ENCODE measurements at places on chromosomes 12 and 14.

- no peak for DNase-seq
These were observed 151.5 kb downstream of the DERA start for GRCh38 chr12:16062611-16063010.

- no peak for DNase-seq
These were observed 264.0 kb upstream of the FAR2 start for GRCh38 chr12:28884904-28885679.

GRCh38 chr14:70073924-70074566 lies 114.7 kb downstream of the SLC8A3 start:
- peak; percentile 6 for DNase-seq

- DNase-seq = no peak
These were observed 19.6 kb downstream of the NINJ2 start for GRCh38 chr12:643475-644302.

DNA sequence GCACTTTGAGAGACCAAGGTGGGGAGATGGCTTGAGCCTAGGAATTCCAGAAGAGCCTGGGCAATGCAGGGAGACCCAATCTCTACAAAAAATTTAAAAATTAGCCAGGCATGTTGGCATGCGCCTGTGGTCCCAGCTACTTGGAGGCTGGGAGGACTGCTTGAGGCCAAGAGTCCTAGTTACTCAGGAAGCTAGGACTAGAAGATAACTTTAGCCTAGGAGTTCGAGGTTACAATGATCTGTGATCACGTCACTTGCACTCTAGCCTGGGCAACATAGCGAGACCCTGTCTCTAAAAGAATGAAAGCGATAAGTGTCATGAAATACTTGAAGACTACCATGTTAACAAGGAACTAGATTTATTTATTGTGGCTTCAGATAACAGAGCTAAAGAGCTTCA lies 3.5 kb downstream of the ATF7 start:
- DNase-seq = no peak

GRCh38 chr12:122499991-122500684 lies 594 bp downstream of the ZCCHC8 start:
- DNase-seq = peak; percentile 22

- DNase-seq = no peak
These were observed 40.6 kb downstream of the SLC15A4 start for GRCh38 chr12:128783129-128783574.

- no peak for DNase-seq
These were observed 22.1 kb upstream of the E2F7 start for GRCh38 chr12:77087427-77087826.

DNA sequence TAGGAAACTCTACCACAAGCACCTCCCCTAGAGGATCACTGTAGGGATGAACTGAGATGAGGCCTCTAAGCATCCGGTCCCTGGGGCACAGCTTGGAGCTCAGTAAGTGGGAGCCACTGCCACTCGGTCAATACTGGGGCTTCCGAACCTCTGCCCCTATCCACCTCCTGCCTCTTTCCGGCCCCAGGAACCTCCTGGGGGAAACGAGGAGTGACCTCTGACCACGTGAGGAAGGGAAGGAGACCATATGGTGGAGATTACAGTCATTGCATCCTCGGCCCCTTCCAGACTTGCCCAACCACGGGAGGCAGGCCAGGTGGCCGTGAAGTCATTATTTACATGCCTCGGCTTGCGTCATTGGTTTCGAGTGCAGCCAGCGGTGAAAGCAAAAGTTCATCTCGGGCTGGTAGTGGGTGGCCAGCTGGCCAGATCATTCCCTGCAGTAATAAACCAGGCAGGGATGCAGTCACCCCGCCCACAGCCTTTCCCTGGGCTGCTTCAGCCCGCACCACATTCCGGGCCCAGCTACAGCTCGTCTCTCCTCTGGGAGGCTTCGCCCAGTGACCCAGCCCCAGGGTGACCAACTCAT lies 65.4 kb downstream of the C14orf132 start:
- no peak for DNase-seq

- no peak for DNase-seq
These were observed 1.6 kb upstream of the NUMB start for GRCh38 chr14:73459959-73460358.

DNA sequence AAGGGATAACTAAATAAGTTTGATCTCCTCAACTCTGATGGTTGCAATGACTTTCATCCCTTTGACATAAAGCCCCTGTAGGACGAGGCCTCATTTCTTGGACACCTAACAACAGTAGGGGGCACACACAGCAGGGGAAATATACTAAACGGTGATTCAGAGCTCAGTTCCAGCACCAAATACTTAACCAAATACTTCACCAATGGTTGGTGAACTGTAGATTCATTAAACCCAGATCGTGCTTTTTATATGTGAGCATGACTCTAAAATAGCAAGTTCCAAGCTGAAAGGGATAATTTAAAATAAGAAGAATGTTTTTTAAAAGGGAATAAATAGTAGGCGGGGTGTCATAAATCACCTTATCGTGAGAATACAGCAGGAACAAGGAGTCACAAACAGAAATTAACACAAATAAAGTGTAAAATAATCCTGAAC lies 53.2 kb downstream of the ATG2B start:
- DNase-seq = no peak

- peak; percentile 51 for DNase-seq
These were observed 1.8 kb downstream of the GLI1 start for GRCh38 chr12:57461276-57461916.

DNA sequence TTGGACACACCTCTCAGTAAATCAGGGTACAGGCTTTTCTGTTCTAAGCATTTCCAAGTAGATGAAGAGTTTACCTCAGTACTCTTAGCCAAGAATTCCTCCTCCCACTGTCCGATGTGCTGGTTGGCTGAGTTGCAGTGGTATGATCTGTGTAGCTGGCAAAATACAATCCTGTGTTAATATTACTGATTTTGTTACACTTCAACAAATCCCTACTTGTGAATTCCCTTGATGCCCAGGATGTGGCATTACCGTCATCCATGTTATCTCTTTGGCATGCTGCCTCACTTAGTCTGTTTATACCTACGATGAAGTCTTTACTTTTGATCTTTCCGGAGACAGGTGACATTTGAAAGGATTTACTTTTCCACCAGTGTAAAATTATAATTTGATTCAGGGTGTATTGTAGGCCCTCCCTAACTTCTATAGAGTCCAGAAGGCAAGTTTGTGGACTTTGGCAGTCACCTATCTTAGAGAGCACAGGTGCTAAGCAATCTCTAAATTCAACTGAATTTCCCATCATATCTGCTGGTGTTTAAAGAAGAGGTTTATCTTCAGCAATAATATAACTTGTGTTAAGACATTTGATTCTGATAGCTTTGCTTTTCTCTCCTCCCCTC lies 10.1 kb downstream of the CCDC196 start:
- DNase-seq = no peak

- no peak for DNase-seq
These were observed 59.4 kb downstream of the EML1 start for GRCh38 chr14:99852578-99852977.

GRCh38 chr12:124394462-124395128 lies 99.7 kb downstream of the RFLNA start:
- DNase-seq = no peak

DNA sequence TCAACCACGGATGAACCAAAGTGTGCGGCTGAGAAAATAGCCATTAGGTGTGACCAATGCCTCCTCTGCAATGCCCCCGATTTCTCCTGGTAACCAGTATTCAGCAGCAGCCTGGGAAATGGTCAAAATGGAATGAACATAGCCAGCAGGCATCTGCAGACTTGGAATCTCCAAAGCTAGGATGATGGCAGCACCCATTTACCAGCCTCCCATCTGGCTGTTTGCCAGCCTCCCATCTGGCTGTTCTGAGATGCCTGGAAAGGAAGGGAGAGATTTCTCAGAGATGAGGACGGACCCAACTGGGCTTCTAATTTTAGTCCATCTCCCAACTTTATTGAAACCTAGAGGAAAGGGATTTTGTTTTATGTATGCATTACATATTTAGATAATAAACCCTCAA lies 16.2 kb downstream of the CLMN start:
- no peak for DNase-seq

DNA sequence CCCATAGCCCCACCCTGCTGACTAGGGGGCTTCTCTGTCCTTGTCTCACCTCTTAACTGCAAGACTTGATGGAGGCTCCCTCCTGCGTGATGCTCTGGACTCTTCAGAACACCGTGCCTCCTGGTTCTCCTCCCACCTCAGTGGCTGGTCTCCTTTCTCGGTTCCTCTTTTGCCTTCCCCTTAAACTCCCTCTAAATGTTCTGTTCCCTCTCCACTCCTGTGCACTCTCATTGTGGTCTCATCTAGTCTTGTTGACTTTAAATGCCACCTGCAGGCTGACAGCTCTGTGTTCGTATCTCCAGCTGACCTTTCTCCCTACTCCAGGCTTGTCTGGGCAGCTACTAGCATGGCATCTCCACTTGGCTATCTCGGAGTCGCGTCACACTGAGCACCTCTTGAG lies 28.3 kb downstream of the DYNC1H1 start:
- no peak for DNase-seq

GRCh38 chr12:42296503-42297109 lies 29.3 kb downstream of the ZCRB1 start:
- DNase-seq = no peak

- DNase-seq = no peak
These were observed 195.3 kb upstream of the IGF1 start for GRCh38 chr12:102675672-102676071.

- no peak for DNase-seq
These were observed 34.2 kb downstream of the ATP2B1 start for GRCh38 chr12:89674326-89674942.

DNA sequence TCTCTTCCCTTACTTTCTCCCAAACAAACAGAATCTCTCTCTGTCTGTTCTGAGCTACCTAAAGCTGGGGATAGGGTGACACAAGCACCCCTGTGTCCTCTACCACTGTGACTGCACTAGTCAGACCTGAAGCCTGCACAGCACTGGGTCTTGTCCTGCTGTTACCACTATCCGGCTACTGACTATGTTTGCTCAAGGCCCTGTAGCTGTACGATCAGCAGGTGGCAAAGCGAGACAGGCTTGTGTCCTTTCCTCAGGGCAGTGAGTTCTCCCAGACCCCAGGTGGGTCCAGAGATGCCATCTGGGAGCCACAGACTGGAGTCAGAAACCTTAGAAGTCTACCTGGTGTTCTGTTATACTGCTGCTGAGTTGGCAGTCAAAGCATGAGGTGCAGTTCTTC lies 116.4 kb downstream of the NUBPL start:
- no peak for DNase-seq

DNA sequence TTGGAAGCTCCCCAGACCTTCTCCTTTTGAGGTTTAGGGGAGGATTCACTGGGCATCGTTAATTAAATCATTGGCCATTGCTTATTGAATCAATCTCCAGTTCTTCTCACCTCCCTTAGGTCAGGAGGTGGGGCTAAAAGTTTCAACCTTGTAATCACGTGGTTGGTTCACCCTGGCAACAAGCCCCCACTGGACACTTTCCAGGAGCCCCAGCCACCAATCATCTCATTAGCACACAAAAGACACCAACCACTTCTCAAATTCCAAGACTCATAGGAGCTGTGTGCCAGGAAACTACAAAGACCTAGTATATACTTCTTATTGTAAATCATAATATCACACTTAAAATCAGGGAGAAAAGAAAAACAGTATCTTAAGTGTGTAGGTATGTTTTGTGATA lies 94.6 kb upstream of the PLEKHA5 start:
- no peak for DNase-seq

DNA sequence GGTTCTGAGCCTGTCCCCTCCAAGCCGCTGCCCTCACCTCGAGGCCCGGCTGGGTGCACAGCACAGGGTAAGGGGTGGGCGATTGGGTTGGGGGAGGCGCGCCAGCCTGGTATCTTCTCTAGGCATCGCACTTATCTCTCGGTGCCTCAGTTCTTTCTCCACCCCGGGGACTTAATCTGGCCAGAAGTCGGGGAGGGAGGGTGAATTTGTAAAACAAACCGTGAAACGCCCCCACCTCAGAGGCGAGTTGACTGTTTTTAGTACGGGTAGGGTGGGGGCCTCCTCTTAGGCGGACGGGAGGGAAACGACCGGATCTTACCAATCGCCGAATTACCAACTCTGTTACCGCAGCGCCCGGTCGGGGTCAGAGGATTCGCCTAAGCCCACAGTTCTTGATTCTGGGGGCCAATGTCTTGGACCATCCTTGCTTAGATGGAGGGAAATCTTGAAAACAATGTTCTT lies 1.4 kb upstream of the TBX3 start:
- DNase-seq = no peak

- DNase-seq = no peak
These were observed 13.4 kb downstream of the ASB2 start for GRCh38 chr14:93962701-93963601.

DNA sequence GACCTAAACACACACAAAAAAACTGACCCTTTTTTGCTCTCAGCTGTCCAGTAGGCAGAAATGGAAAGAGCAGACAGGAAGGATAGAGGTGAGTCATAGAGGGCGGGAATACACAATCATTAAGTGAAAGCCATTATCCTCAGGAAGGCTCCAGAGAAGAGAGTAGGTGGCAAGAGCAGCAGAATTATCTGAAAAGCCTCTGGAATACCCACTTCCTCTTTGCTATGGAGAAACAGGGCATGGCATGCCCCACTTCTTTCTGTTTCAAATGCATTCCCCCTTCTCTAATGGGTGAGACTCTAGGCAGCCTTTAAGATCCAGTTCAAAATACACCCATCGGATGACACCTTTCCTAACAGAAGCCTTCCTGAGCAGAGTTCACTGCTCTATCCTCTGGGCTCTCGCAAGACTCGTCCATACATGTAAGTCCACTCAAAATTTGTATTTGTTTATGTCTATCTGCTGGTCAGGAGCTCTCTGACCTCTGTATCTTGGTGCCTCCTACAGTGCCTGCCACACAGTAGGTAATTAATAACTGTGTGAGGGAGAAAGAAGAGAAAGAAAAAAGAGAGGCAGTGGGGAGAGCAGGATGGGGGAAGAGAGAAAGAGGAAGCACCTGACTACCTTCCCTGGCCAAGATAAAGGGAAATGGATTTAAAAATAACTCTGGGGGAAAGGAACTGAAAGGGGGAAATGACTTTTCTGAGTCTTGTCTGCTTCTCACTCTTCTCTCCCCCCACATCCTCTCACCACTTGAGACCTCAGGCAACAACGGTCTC lies 8.5 kb downstream of the KLHL33 start:
- no peak for DNase-seq

DNA sequence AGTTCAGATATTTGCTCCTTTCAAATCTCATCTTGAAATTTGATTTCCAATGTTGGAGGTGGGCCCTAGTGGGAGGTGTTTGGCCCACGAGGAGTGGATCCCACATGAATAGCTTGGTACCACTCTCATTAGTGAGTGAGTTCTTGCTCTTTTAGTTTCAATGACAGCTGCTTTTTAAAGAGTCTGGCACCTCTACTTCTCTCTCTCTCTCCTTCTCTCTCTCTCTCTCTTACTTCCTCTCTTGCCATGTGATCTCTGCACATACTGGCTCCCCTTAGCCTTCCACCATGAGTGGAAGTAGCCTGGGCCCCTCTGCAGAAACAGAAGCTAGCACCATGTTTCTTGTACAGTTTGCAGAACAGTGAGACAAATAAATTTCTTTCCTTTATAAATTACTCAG lies 25.1 kb downstream of the GPR65 start:
- no peak for DNase-seq

Data from C1 segment of cervical spinal cord (tissue), 14 donors.